ENCODE measurements at places on chromosomes 16 and 17. TPM values are rescaled to one million over a fixed set of nuclear protein-coding genes. Genes with fewer than 3 reads are reported as not detected.
A peak's percentile ranks its signal among the peaks of the same experiment; 100 is the strongest.

ATP6V0D1 gene
- 100 TPM for total RNA-seq

EDC4 gene
- 56.5 TPM for total RNA-seq

SOST gene
- 0.09 TPM for total RNA-seq

MYH2 gene
- not detected for total RNA-seq

VTN gene
- total RNA-seq, result 0.98 TPM

PIMREG gene
- total RNA-seq, result 1.7 TPM

HOXB6 gene
- total RNA-seq, result 90.2 TPM

GRCh38 chr17:74892013-74892841 is 1.2 kb downstream of the FADS6 start:
- no peaks in the 10 kb centered on the region for H3K36me3 ChIP-seq
- no peaks in the 10 kb centered on the region for H3K4me1 ChIP-seq
- DNase-seq, result no peak
- peaks cover 9% of the 10 kb centered on the region for H3K27me3 ChIP-seq
- no peak overlapping the region for H3K27ac ChIP-seq

- no peaks in the 10 kb centered on the region for H3K36me3 ChIP-seq
- peak; percentile 62 for DNase-seq
- H3K4me1 ChIP-seq, result peaks cover 4% of the 10 kb centered on the region
- no peaks in the 10 kb centered on the region for H3K27me3 ChIP-seq
- no peak overlapping the region for H3K4me3 ChIP-seq
Observed at GRCh38 chr17:80646328-80646727, 101.7 kb downstream of the RPTOR start.

DNA sequence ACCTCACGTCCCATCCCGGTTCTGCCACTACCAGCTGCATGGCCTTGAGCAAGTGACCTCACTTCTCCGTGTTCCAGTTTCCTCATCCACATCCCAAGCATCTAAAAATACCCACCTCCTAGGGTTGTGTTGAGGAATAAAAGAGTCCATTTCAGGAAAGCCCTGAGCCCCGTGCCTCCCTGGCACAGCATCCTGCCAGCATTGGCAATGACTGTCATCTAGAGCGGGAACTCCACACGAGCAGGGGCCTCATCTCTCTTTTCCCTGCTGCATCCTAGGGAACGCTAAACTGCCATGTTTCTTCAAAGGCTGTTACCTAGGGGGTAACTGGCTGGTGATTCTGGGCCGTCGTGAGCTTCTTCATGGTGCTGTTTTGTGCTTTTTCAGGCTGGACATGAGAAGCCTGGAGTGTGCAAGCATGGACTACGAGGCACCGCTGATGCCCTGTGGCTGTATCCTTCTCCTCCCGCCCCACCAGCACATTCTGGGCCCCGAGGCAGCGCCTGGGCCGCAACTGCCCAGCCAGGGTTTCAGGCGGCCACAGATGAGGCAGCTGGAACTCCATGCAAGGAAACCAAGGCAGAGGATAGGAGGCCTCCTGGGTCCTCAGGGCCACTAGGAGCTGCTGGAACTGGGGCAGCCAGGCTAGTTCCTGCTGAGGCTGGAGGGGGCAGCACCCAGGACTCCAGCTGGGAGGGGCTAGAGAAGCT is 221.4 kb downstream of the KATNIP start:
- H3K36me3 ChIP-seq, result peaks cover 16% of the 10 kb centered on the region
- no peak overlapping the region for H3K4me3 ChIP-seq
- H3K4me1 ChIP-seq, result no peaks in the 10 kb centered on the region
- H3K27me3 ChIP-seq, result no peaks in the 10 kb centered on the region

- H3K36me3 ChIP-seq, result no peaks in the 10 kb centered on the region
- peak; percentile 55 for DNase-seq
- H3K4me1 ChIP-seq, result peaks cover 50% of the 10 kb centered on the region
- H3K27me3 ChIP-seq, result no peaks in the 10 kb centered on the region
- H3K27ac ChIP-seq, result peak overlapping the region; percentile 88
Observed at GRCh38 chr17:38746849-38747462, 1.2 kb downstream of the PCGF2 start.

DNA sequence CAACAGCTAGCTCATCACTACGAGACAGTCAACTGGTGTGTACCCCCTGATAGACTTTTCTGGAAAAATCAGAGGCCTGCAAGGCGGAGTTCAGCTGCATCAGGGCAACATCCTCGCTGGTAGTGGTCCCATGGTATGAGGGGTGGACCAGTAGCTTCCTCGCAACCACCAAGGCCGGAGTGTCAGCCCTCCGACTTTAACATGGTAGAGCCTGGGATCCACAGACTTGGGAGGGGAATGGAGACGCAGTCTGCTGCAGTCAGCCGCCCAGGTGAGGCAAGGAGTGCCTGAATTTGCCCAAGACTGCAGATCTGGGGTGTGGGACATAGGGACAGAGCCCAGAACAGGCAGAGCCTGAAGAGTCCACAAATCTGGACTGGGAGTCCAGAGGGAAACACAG is 13.4 kb downstream of the ZG16B start:
- DNase-seq, result no peak
- no peak overlapping the region for H3K4me3 ChIP-seq
- H3K4me1 ChIP-seq, result no peaks in the 10 kb centered on the region
- no peaks in the 10 kb centered on the region for H3K36me3 ChIP-seq
- no peaks in the 10 kb centered on the region for H3K27me3 ChIP-seq

DNA sequence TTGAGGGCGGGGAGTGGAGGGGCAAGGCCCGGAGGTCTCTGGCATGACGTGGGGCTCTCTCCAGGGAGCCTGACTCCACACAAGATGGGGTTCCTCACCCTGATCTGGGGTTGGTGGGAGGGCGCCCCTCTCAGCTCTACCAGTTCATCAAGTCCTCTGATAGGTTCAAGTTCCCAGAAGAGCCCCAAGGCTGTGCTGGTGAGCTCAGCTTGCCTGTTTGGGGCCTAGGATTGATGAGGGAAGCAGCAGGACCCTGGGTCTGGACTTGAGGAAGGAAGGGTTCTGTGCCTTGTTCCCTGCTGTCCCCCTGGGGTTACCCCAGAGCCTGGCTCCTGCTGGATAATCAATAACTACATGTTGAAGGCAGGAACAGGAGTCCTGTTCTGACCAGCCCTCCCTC is 3.5 kb downstream of the MGAT5B start:
- no peak overlapping the region for H3K27ac ChIP-seq
- no peak for DNase-seq
- H3K27me3 ChIP-seq, result peaks cover 2% of the 10 kb centered on the region
- H3K4me1 ChIP-seq, result peaks cover 4% of the 10 kb centered on the region

DNA sequence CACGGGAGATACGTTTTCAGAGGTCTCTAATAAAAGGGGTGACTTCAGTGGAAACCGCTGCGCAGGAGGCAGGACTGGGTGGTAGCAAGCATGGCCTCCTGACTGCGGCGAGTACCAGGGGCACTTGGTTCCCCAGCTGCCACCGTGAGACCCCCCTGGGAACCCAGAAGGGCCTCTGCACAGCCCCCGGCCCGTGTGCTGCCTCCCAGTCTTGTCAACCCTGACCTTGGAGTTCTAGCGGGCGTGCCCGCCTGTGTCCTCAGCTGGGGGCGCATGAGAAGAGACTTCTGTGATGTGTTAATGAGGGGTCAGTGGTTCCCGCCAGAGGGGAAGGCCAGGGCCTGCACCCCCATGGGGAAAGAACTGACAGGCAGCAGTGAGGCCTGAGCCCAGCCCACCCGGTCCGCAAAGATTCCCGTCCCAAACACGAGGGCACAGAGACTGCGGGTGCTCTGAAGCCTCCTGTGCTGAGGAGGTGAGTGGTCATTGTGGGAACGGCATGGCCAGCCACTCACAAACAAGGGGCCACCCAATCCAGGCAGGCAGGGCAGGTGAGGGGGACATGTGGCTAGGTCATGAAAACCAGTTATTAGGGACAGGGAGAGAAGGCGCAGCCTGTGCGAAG is 9.4 kb downstream of the ZNF276 start:
- no peaks in the 10 kb centered on the region for H3K4me1 ChIP-seq
- no peak overlapping the region for H3K4me3 ChIP-seq
- no peaks in the 10 kb centered on the region for H3K27me3 ChIP-seq
- H3K36me3 ChIP-seq, result peaks cover 58% of the 10 kb centered on the region
- no peak overlapping the region for H3K27ac ChIP-seq

GRCh38 chr17:61280338-61280737 is 119.3 kb upstream of the TBX2 start:
- no peaks in the 10 kb centered on the region for H3K4me1 ChIP-seq
- H3K27ac ChIP-seq, result no peak overlapping the region
- DNase-seq, result no peak
- H3K27me3 ChIP-seq, result no peaks in the 10 kb centered on the region

DNA sequence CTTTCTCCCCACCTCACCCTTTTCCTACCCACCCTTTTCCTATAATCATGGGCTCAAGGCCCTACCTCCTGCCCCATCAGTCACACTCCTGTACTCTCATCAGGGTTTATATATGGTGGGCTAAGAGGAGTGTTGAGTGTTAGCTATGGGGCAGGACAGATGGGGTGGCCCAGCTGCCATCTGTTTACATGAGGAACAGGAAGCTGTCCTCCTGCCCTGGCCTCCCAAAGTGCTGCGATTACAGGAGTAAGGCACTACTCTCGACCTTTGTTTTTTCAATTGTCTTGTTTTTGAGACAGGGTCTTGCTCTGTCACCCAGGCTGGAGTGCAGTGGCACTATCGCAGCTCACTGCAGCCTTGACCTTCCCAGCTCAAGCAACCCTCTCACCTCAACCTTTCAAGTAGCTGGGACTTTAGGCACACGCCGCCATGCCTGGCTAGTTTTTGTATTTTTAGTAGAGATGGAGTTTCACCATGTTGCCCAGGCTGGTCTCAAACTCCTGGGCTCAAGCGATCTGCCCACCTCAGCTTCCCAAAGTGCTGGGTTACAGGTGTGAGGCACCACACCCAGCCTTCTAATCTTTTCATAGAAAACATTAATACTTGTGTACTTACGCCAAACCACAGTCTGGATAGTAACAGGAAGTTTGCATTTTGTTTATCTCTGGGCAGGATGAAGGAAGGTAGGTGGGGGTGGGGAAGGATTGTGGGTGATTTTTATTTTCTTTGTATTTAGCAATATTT is 1.6 kb downstream of the TRADD start:
- H3K4me3 ChIP-seq, result no peak overlapping the region
- H3K27me3 ChIP-seq, result peaks cover 54% of the 10 kb centered on the region
- DNase-seq, result no peak
- H3K36me3 ChIP-seq, result no peaks in the 10 kb centered on the region

GRCh38 chr17:75720656-75721462 is at the start of gene ITGB4:
Gene ITGB4 (plus strand): TSS chr17:75721459. CDS start chr17:75724704, 3,245 bp downstream.
- DNase-seq, result peak; percentile 76
- H3K4me3 ChIP-seq, result peak within 1 kb of the TSS; percentile 56
- no peaks in the 10 kb centered on the region for H3K4me1 ChIP-seq

- H3K27me3 ChIP-seq, result peaks cover 8% of the 10 kb centered on the region
- no peak overlapping the region for H3K27ac ChIP-seq
- H3K4me1 ChIP-seq, result peaks cover 8% of the 10 kb centered on the region
- peak; percentile 88 for DNase-seq
- H3K36me3 ChIP-seq, result peaks cover 12% of the 10 kb centered on the region
Observed at GRCh38 chr17:50559674-50560184, 786 bp upstream of the CACNA1G start.

GRCh38 chr16:85522308-85522841 is 90.7 kb upstream of the GSE1 start:
- no peaks in the 10 kb centered on the region for H3K36me3 ChIP-seq
- peak; percentile 65 for DNase-seq
- no peak overlapping the region for H3K27ac ChIP-seq
- no peaks in the 10 kb centered on the region for H3K27me3 ChIP-seq

Data from kidney (tissue), 22 donors.